ENCODE measurements at places on chromosomes 7 and 10.

DNA sequence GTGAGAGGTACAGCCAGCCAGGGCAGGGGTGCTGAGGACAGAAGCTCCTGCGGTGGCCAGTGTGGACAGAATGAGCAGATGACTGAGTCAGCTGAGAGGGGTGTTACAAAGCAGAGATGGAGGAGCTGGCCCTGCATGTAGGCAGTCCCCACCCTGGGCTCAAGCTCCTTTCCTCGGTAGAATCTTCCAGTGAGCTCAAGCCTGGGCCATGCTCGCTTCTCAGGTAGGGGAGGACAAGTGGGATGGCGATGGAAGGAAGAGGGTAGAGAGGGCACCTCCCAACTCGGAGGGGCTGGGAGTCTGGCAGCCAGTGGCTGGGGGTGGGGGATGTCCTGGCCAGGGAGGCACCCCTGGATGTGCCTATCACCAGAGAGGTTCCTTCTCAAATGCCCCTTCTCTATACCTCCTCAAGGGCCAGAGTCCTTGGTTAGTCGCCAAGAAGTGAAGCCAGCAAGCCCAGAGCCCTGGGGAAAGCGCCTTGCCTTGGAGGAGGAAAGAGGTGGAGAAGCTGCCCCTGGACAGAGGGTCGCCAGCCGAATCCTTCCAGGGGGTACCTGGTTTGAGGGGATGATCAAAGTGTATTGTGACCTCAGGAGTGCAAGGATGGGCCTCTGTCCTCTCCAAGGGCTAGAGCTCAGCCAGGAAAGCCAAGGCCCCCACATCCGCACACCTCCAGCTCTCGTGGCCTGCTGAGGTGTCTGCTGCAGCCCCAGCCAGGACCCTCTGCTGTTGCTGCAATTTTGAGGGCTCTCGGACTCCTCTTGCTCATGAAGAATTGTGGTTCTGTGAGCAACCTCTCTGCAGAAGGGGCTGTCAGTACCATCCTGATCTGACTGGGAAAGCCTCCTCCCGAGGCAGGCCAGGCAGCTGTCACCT, 88.6 kb upstream of the MACROH2A2 start:
- no peak for DNase-seq

- no peak for DNase-seq
Observed at GRCh38 chr7:151900986-151901621, 24.2 kb upstream of the PRKAG2 start.

DNA sequence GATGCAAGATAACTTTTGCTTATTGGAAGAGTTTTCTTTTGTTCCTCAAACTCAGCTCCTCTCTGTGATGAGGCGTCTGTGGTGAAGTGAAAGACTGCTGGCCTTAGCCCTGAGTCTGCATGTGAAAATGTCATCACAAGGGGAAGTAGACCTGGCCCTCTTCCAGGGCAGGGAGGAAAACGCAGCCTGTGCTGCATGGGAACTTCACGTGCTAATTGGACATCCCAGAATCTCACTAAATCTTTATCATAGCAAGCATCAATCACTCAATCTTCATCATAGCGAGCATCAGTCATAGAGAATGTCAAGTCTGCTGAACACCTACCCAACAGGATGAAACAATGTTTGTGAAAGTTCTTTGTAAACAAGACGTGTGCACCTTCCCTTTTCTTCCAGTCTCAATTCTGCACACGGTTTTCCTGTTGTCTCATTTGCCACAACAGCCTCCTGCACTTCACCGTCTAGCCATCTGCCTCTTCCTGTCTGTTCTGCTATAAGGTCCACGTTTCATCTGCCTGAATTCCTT, 314.6 kb downstream of the FRMD4A start:
- DNase-seq = no peak

GRCh38 chr7:27515933-27516332, 146.8 kb downstream of the HIBADH start:
- no peak for DNase-seq

DNA sequence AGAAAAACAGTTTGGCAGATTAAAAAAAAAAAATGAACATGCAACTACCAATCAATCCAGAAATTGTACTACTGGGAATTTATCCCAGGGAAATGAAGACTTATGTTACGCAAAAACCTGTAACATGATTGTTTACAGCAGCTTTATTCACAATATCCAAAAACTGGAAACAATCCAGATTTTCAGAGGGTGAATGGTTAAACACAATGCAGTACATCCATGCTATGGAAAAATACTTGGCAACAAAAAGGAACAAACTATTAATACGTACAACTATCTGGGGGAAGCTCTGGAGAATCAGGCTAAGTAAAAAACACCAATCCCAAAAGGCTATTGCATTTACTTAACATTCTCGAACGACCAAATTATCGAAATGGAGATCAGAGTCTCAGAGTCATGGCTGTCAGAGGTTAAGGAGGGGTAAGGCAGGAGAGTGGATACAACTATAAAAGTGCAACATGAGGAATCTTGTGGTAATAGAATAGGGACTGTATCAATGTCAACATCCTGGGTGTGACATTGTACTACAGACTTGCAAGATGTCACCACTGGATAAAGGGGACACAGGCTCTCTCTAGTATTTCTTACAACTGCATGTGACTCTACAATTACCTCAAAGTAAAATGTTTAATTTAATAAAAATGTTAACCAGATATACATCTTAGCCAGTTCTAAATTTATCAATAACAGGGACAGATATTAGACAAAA, 21.5 kb upstream of the RUFY2 start:
- DNase-seq = no peak

- no peak for DNase-seq
Observed at GRCh38 chr7:50416527-50417182, 33.5 kb downstream of the FIGNL1 start.

DNA sequence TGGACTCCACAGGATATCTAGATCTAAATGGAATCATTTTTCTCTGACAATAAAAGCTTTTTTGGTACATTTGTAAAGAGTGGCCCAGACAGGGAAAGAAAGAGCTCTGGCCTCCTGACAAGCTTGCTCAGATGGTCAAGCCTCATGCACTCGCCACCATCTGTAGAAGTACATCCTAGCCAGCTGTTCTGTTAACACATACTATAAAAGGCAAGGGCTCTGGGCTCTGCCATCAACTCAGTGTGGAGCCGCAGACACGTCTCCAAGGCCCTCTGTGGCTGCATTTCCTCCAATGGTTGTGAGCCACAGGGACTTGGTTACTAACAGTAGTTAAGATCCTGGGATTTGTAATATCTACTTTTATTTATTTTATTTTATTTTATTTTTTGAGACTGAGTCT, 70.8 kb upstream of the KDM7A start:
- DNase-seq = no peak

GRCh38 chr10:101818872-101819633, 809 bp upstream of the OGA start:
- DNase-seq = no peak

DNA sequence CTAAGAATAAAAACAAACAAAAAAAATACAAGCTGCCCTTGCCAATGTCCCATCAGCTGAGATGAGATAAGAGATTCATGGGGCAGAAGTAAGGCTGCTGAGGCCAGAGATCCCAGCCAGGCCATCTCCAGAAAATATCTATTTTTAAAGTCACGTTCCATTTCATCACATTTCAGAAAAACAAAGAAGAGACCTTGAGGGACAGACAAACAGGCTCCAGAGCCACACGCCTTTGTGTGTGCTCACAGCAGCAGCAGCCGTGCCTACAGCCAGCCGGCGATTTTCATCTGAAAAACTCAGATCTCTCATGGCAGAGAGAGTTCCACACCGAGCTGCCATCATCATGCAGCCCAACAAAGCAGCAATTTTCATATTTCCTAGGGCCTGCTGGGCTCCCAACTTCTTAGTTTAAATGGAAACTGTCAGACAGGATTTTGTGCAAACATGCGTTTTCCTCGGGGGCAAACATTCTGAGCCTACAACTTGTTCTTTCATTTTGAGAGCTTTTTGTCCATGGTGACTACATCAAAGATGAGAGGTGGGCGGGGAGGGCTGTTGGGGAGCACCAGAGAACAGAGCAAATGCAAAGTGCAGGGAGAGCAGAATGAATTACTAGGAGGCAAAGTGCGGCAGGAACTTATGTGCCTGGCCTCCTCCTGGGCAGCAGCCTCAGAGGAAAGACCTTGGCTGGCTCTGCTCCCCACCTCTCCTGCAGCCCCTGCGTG, 38.8 kb downstream of the DLG5 start:
- no peak for DNase-seq

DNA sequence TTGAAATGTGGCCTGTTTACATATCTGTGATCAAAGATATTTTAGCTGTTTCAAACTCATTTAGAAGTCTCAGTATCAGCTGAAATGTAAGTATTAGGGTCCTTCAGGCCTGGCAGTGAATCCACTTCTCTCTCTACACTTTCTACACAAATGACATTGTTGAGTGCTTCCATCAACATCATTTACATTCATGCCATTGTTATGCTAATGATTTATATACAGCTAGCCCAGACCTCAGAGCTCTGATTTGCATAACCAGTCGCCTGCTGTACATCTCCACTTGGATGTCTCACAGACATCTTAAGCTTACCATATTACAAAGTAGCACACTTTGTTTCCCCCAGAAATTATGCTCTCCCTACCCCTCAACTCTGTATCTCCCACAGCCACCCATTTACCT, 71.6 kb downstream of the GSDME start:
- DNase-seq = no peak

DNA sequence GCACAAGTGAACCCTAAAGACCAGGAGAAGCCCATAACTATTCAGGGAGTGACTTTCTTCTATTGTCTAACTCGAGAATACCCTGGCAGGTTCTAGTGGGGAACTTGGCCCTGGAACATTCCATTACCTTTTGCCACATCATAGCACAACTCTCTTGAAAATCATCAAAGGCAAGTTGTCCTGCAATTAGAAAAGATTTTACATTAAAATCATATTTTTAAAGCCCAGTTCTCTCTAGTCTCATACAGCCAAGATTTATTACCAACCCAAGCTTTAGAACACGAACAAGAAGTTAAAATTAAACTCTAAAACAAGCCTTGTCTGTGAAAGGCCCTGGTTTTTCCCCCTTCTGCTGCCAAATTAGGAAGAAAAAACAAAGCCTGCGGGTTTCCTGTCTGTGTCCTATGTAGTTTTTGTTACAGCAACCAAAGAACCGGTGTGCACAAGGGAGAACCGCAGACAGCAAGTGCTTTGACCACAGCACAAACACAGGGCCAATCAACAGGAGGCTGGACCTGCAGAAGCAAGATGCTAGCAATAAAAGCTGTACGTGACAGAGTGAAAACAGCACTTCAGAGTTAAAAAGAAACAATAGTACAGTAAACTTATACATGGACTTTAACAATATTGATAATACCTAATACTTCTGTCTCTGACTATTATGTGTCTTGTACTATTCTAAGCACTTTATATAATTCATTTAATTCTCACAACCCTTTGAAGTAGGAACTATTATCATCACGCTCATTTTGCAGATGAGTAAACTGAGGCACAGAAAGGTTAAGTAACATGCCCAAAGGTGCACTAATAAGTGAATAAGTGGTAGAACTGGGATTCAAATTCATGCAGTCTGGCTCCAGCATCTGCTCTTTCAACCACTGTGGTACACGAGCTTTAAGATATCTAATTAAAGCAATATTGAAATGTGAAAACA, 65.8 kb downstream of the STK17A start:
- DNase-seq = no peak
